ENCODE measurements at places on chromosomes 6 and 20. TPM values are rescaled to one million over a fixed set of nuclear protein-coding genes. Genes with fewer than 3 reads are reported as not detected.

DNA sequence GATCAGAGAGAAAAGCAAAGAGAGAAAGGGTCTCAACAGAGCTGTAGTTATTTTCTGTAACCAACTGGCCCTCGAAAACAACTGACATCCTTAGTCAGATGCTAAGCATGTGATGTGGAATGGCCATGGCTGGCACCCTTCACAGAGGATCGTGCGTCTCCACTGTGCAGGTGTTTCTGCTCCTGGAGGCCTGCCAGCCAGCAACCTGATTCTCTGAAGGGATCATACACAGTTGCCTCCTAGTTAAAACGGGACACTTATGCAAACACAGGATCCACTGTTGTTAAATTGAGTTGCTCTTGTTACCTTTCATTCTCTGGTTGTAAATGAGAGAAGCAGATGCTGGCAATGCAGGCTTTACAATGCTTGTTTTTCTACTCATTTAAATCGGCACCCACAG is 148.5 kb downstream of the HDGFL1 start:
- DNase-seq = no peak

DNA sequence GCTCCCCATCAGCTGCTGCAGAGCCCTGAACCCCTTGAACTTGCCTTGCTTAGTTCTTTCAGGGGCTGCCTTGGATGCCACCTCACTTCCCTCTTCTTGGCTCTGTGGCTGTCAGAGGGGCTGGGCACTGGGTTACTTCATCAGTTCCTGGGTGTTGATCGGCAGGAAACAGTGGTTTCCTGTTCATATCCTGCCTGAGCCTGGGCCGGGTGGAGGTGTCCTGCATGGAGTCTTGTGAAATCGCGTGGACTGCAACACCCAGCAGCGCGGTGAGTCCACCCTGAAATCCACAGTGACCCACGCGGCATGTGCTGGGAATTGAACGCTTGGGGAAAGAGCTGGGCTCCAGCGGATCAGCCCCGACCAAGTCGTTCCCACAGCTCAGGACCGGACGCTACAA is 97.5 kb downstream of the CDH26 start:
- no peak for DNase-seq

GRCh38 chr6:24763578-24763977 is 11.2 kb upstream of the GMNN start:
- no peak for DNase-seq

TIAM2 gene
- 8.0 TPM for total RNA-seq

- DNase-seq = no peak
These were observed 5.2 kb upstream of the TRIB3 start for GRCh38 chr20:375265-375889.

PPP1R14C gene
- total RNA-seq = 28.8 TPM

DNAJC5 gene
- total RNA-seq = 60.9 TPM

GRCh38 chr6:138830248-138830647 is 34.4 kb downstream of the ECT2L start:
- no peak for DNase-seq

Data from Caki2 (cell line).